Retinal pigment epithelial cell (primary cell): ENCODE measurements at places on chromosomes 1 and 21.

DNA sequence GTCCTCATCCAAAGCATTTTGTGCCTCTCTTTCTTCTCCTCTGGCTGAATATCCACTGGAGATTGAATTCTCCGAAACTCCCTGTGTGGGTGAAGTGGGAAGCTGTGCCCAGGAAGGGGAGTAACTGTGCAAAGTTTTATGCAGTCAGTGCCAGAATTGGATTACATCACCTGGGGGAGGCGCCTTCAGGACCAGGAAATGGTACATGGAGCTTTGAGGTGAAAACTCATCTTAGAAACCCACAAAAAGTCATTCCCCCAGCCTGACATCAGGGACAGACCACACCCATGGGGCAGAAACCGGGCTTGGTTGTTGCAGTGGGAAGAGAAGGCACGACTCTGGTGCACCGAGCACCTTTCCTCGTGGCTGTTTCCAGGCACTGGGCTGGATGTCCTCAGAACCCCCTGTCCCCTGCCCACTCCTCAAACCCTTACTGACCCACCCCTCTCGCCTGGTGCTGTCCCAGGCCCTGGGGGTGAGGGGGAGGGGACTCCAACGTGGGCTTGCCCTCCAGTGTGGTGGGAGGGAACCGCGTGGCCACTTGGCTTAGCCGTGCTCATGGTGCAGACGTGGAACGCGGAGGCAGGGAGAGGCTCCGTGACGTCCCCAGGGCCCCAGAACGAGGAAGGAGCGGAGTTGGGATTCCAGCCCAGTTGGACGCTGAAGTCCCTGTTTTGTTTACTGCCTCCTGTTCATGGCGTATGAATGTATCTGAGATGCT, 15.7 kb downstream of the TFF3 start:
- no peak for DNase-seq

DNA sequence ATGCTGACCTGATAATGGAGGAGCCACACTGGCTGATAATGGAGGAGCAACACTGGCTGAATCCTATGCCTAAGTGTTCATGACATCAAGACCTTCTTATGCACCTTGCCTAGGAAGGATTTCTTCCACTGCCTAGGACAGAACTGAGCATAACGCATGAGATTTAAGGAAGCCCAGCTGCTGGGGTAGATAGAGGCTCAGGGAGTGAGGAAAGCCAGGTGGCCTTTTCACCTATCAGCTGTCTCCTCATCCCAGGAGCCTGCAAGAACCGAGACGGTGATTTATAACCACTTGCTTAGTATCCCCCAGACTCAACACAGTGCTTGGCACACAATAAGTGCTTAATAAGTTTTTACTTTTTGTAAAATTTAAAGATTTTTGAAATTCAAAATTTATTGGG, 7.4 kb upstream of the CTBS start:
- no peak for DNase-seq

GRCh38 chr1:208185801-208186231, 58.4 kb downstream of the PLXNA2 start:
- no peak for DNase-seq

- no peak for DNase-seq
Measured at GRCh38 chr1:247212012-247212411, 40.2 kb upstream of the ZNF124 start.

DNA sequence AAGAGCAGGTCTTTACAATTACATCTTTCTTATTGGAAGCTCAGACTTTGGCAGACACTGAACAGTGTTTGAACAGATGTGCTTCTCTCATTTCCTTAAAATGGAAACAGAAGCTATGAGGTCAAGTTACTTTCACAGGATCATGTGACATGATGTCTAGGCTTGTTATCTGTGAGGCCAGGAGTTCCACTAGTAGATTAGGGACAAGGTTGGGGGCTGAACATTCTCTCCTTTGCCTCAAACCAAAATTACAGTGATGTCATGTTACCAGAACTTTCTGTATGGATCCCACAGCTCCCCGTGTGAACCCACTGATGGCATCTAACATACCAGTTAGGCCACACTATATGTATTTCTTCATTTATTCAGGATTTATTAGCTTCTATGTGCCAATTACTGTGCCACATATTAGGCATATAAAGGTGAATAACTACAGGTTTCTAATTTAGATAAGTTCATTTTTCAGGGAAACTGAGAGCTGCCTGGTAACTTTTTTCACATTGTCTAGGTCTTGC, 6.0 kb downstream of the DYNLT5 start:
- DNase-seq, result no peak

DNA sequence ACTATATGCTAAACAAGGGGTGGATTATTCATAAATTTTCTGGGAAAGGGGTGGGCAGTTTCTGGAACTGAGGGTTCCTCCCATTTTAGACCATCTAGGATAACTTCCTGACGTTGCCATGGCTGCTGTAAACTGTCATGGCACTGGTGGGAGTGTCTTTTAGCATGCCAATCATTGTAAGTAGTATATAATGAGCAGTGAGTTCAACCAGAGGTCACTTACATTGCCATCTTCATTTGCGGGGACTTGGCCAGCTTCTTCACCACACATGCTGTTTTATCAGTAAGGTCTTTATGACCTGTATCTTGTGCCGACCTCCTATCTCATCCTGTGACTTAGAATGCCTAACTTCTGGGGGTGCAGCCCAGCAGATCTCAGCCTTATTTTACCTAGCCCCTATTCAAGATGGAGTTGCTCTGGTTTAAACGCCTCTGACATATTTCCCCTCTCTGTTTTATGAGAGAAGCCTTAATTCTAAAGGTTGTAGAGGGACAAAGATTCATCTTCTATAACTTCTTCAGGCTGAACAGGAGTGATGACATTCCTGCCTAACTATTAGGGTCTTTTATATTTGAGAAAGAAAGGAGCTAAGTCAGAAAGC, 60.4 kb downstream of the DIP2A start:
- no peak for DNase-seq

GRCh38 chr1:173415490-173415889, 61.6 kb upstream of the PRDX6 start:
- DNase-seq, result no peak

- DNase-seq, result no peak
Measured at GRCh38 chr21:43658769-43659135, 536 bp downstream of the HSF2BP start.

GRCh38 chr1:199020904-199021303, 382.1 kb downstream of the PTPRC start:
- DNase-seq, result no peak

GRCh38 chr1:172359491-172359999, 60.9 kb upstream of the C1orf105 start:
- DNase-seq, result peak; percentile 81

GRCh38 chr1:90534116-90534515, 183.0 kb downstream of the BARHL2 start:
- DNase-seq, result no peak

DNA sequence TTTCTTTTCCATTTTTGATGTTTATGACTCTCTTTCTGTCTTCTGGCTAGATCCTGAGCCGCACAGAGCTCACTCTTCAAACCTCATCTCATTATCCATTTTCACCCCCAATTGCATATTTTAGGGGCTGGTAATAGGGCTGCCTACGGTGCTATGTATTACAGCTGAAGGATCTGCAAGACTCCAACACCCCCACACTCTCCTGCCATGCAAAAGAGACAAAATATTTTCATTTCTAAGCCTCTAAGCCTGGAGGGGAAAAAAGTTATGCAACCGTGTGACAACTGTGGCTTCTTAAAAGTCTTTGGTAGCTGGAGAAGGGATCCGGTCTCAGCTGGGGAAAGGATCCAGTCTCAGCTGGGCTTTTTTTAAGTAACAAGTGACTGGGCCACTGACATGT, 311.6 kb downstream of the NPHP4 start:
- no peak for DNase-seq

- DNase-seq, result no peak
Measured at GRCh38 chr21:42117229-42117966, 46.3 kb downstream of the UMODL1 start.

DNA sequence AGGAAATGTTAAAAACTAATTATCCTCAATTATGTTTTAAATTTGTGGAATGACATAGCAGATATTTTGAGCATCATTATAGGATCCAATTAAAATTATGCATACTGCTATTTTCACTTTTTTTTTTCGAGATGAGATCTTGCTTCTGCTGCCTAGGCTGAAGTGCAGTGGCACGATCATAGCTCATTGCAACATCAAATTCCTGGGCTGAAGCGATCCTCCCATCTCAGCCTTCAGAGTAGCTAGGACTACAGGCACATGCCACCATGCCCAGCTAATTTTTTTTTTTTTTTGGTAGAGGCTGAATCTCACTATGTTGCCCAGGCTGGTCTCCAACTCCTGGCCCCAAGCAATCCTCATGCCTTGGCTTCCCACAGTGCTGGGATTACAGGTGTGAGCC, 11.3 kb upstream of the SLC1A7 start:
- no peak for DNase-seq

DNA sequence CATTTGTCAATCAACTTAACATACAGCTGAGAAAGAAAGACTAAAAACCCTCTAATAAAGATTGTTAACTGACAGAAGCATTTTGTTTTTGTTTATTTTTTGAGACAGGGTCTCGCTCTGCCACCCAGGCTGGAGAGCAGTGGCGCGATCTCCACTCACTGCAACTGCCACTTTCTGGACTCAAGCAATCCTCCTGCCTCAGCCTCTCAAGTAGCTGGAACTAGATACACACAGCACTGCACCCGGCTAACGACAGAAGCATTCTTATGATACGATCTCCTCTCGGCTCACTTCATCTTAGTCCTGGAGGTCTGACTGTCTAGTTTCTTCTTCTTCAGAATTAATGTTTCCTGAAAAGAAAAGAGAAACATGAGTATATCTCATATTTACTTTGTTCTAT, 23.5 kb downstream of the RSPH1 start:
- no peak for DNase-seq

- DNase-seq, result peak; percentile 81
Measured at GRCh38 chr1:99756598-99756997, 9.8 kb downstream of the FRRS1 start.

DNA sequence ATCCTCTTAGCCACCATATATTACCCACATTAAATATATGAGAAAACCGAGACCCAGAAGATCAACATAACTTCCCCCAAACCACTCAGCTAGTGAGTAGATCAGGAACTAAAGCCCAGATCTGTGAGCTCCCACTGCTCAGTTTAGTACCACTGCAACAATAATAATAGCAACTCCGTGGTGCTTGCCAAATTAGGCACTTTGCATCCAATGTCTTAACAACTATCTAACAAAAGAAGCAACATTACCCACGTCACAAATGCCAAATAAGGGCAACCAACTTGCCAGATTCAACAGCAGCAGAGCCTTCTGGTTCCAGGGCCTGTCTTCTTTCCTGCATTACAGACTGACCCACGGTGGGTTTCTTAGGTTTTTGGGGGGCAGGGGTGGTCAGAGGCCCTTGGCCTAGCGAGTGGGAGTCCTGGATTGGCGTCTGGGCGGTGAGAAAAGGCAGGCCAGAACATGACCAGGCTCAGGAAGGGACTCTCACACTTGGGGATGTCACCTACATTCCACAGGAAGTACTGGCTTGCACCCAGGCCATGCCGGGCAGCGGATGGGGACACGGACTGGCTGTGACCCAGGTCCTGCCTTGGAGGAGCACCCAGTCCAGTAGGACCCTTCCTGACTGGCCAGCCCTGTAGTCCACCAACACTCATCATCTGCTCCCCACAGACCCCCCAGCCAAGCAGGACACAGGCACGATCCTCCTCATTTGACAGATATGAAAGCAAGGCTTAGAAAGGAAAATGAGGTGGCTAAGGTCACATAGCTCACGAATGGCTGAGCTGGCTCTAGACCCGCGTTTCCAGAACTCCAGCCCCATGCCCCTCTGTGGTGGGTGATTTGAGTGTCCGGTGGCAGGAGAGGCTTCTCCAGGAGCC, 4.6 kb downstream of the HCRTR1 start:
- DNase-seq, result no peak

GRCh38 chr1:21594501-21594900, 74.7 kb downstream of the RAP1GAP start:
- no peak for DNase-seq

DNA sequence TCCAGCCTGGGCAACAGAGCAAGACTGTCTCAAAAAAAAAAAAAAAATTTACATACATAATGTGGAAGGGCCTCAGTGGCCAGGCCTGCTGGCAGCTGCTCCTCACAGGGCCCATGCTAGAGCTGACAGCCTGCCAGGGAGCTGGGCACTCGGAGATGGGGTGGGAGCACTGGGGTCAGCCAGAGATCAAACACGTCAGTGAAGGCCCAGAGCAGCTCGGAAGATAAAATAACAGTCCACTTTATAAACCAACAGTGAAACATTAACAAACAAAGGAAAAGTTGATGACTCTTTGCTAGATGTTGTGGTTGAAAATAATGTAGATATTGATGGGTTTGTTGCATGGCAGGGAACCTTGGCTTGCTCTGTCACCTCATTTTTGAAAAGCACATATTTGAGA, 42.7 kb downstream of the ATP5PF start:
- DNase-seq, result no peak

DNA sequence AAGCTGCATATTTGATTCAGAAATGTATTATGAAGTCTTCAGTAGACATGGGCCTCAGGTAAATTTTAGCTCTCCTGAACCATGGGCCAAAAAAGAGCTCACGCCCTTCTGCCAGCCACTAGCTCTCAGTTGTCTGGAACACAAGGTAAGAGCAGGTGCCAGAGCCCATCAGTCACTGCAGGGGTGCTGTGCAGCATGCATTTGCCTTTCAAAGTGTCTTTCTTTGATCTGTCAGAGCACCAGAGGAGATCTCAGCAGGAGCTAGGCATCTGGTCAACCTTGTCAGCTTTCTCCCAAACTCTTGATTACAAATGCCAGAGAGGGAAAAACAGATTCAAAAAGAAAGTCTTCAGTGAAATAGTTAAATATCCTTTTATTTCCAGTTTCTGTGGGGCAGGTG, 332.3 kb downstream of the COL11A1 start:
- no peak for DNase-seq

DNA sequence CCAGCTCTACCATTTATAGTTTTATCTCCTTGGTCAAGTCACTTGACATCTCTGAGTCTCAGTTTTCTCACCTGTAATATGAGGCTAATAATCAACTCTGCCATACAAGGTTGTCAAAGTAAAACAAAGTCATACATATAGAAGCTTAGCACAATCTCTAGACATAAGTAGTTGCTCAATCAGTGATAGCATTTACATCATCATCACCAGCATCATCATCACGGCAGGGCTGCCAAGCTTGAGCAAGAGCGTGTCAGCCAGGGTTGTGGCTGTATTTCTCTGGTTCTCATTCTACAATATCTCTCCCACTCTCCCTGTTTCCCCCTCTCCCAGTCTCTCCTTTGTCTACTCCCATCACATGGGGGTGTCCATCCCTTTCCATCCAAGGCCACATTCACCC, 41.7 kb upstream of the COA6 start:
- DNase-seq, result no peak

- DNase-seq, result peak; percentile 51
Measured at GRCh38 chr1:206631085-206631509, 4.2 kb upstream of the DYRK3 start.

GRCh38 chr21:41615613-41616012, 107.7 kb upstream of the TMPRSS2 start:
- DNase-seq, result peak; percentile 85

- no peak for DNase-seq
Measured at GRCh38 chr1:233679030-233679429, 65.1 kb downstream of the KCNK1 start.
